ENCODE measurements at places on chromosomes 16 and 17.

GRCh38 chr17:65360961-65361552 lies 200.4 kb downstream of the AXIN2 start:
- peaks cover 18% of the 10 kb centered on the region for H3K27me3 ChIP-seq
- H3K27ac ChIP-seq = no peak overlapping the region
- peaks cover 2% of the 10 kb centered on the region for H3K36me3 ChIP-seq
- no peak for DNase-seq

GRCh38 chr17:40548982-40549685 lies 16.1 kb downstream of the CCR7 start:
- peaks cover 4% of the 10 kb centered on the region for H3K36me3 ChIP-seq
- DNase-seq = no peak
- H3K4me3 ChIP-seq = peak overlapping the region; percentile 65
- peak overlapping the region; percentile 100 for H3K27ac ChIP-seq
- H3K4me1 ChIP-seq = peaks cover 68% of the 10 kb centered on the region
- H3K27me3 ChIP-seq = no peaks in the 10 kb centered on the region

GRCh38 chr16:49462989-49463371 lies 89.4 kb downstream of the C16orf78 start:
- no peak for DNase-seq
- H3K4me1 ChIP-seq = peaks cover 18% of the 10 kb centered on the region
- peak overlapping the region; percentile 93 for H3K27ac ChIP-seq
- no peaks in the 10 kb centered on the region for H3K36me3 ChIP-seq
- H3K27me3 ChIP-seq = peaks cover 4% of the 10 kb centered on the region

- peaks cover 4% of the 10 kb centered on the region for H3K36me3 ChIP-seq
- no peak overlapping the region for H3K27ac ChIP-seq
- H3K4me1 ChIP-seq = no peaks in the 10 kb centered on the region
- no peak overlapping the region for H3K4me3 ChIP-seq
These were observed 72.0 kb downstream of the TMEM132E start for GRCh38 chr17:34651402-34651811.

- no peak for DNase-seq
- H3K4me1 ChIP-seq = no peaks in the 10 kb centered on the region
- no peaks in the 10 kb centered on the region for H3K27me3 ChIP-seq
- H3K27ac ChIP-seq = no peak overlapping the region
- no peak overlapping the region for H3K4me3 ChIP-seq
These were observed 20.7 kb upstream of the CMTM4 start for GRCh38 chr16:66717112-66717675.

DNA sequence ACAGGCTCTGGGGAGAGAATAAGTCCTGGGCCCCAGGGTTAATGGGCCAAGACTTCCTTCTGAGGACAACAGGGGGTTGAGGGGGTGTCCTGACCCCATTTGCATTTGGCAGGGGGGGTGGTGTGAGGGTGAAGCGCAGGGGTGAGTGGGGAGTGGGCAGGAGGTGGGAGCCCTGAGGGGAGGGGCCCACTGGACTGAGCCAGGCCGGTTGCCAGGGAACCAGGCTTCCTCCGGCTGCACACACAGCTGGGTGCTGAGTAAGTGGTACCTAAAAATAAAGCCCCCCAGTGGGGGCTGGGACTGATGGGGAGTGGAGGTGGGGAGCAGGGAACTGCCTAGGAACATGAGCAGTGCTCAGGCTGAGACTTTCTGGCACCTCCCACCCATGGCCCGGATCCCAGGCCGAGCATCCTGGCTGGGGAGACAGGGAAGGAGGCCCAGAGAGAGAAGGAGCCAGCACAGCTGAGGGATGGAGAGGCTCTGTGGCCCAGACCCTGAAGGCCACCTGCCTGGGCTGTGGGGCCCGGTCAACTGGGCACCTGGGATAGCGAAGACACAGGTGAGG lies 7.5 kb upstream of the RASD1 start:
- H3K27ac ChIP-seq = no peak overlapping the region
- H3K36me3 ChIP-seq = no peaks in the 10 kb centered on the region
- no peak overlapping the region for H3K4me3 ChIP-seq

- no peaks in the 10 kb centered on the region for H3K36me3 ChIP-seq
- no peak overlapping the region for H3K27ac ChIP-seq
- H3K4me1 ChIP-seq = peaks cover 3% of the 10 kb centered on the region
- no peaks in the 10 kb centered on the region for H3K27me3 ChIP-seq
These were observed 12.1 kb upstream of the NDUFAB1 start for GRCh38 chr16:23608194-23608593.

Measured in T-helper 17 cell (primary cell).